ENCODE measurements at places on chromosomes 11 and 22.

DNA sequence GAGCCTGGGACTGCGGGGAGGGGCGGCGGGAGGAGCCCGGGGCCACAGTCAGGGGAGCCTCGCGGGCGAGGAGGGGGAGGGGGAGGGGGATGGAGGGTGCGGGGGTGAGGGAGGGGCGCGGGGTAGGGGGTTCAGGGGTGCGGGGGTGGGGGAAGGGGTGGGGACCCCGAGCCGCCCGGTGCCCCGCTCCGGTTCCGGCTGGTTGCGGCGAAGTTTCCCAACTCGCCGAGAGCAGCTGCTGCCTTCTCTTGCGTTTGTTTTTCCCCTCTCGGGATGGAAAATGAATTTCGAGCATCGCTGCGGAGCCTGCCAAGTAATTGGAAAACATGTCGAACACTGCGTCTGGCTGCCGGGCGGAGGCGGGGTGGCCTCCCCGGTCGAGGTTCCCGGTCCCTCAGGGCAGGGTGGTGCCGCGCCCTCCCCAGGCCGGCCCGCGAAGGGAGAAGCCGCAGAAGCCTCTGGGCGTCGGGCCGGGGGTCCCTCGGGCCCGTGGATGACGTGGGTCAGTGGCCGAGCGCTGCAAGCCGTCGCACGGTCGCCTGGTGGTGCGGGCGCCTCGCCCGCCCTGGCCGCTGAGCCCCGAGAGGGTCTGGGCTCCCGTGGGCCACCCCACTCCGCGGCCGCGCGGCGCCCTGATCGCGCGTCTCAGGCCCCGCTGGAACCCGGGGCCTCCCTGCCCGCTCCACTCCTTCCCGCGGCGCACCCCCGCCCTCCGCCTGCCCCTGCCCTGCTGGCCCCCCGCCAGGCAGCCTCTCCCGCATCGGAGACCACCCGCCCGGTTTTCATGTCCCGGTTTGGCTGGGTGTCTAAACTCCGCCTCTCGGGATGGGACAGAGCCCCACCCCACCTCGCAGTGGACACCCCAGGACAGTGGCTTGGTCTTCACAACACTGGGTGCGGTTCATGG lies 12.1 kb downstream of the SPATA19 start:
- DNase-seq, result no peak

DNA sequence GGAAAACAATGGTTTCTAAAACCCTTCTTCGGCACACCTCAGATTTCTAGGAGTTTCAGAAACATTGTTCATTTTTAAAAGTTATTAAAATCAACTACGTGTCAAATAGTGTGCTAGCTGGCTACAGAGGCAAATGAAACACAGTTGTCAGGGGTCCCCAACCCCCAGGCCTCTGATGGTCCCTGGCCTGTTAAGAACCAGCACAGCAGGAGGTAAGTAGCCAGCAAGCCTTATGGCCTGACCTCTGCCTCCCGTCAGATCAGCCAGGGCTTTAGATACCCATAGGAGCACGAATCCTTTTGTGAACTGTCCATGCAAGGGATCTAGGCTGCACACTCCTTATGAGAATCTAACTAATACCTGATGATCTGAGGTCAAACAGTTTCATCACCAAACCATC lies 648.2 kb downstream of the FAM181B start:
- no peak for DNase-seq

DNA sequence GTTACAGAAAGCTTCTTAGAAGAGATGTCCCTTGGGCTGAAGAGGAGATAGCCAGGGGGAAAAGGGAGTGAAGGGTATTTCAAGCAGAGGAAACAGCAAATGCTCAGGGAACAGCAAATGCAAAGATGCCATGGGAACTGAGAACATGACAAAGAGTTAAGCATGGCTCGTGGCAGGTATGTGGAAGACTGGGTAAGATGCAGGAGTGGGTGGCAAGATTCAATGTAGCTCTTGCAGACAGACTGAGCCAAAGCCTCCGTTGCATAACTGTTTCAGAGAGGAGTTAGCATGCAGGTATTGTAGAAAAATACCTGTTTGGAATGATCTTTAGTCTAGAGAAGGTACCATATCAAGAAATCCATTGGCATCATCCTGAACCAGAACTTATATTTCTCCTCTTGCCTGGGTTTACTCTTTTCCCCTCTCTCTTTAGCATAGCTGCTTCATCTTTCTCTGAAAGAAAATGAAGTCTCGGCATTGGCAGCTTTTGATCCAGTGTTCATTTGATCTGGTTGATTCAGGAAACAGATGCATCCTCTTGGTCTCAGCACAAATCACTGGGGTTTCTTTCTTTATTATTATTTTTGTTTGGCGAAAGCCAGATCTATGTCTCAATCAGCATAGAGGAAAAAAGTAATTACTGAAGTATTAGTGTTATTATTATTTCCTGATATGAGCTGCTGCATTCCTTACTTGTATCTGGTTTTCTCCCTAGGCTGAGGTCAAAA lies 41.7 kb upstream of the NUP160 start:
- DNase-seq, result no peak

DNA sequence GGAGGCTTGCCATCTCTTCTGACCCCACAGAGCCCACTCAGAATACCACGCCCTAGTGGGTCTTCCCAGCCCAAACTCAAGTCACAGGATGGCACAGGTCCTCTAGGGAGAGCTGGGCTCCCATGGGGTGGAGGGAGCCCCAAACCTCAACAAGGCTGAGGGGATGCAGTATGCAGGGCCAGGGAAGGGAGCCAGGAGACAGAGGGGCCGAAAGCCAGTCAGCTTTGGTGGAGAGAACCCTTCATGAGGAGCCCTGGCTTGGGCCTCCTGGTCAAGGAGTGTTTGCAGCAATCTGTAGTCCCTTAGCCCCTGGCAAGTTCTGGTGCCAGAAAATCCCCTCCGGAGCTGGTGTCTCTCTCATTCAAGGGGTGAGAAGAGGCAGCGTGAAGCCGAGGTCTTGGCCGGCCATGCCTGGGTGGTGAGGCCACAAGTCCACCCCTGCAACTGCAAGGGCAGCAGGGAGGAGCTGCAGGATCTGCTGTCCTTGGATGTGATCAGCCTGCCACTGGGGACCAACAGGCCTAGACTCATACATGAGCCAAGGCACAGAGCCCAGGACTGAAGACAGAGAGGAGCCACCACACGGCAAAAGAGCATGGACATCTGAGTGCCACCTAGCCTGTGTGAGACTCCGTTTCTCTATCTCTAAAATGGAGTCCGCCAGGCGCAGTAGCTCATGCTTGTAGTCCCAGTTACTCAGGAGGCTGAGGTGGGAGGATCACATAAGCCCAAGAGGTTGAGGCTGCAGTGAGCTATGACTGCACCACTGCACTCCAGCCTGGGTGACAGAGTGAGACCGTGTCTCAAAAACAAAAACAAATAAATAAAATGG lies 24.1 kb downstream of the NEAT1 start:
- DNase-seq, result no peak

DNA sequence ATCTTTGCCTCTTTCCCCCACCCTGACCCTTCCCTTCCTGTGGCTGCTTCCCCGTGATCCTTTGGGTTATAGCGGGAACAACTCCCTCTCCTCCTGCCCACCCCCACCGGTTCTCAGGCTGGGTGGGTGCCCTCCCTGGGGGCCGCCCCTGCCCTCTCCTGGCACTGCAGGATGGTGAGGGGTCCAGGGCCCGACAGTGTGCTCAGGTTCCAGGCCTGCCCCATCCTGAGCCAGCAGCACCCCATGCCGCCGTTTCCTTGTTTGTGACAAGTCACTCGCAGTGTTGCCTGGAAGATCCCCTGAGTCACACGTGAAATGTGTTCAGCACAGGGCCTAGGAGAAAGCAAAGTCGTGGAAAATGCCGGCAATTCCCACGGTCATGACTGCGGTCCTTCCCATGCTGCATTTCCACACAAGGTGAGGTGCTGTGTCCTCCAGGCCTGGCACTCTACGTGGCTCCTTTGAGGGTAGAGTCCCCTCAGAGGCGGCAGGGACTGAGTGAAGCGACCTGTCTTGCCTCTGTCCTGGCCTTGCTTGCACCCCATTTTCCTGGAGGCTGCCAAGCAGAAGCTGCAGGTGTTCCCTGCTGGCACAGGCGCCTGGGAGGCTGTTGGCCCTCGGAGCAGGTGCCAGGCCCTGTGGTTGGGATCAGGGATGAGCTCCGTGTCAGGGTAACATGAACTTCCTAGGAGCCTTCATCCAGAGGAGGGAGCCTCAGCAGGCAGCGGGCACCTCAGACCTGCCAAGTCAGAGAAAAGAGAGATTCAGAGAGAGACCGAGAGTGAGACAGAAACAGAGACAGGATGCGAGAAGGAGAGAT lies 80.5 kb upstream of the LINC01488 start:
- no peak for DNase-seq

GRCh38 chr22:40741116-40741515 lies 61.8 kb downstream of the MCHR1 start:
- no peak for DNase-seq

DNA sequence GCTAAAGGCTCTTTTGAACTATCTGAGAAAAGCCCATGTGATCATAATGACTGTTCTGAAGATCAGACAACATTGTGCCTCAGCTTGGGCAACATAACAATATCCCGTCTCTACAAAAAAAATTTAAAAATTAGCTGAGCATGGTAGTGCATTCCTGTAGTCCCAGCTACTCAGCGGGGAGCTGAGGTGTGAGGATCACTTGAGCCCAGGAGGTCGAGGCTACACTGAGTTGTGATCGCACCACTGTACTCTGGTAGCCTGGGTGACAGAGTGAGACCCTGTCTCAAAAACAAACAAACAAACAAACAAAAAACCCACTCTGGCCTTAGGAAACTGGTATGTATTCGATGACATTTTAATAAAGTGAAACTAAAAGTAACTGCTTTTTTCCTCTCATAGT lies 1526.8 kb upstream of the TENM4 start:
- DNase-seq, result no peak

DNA sequence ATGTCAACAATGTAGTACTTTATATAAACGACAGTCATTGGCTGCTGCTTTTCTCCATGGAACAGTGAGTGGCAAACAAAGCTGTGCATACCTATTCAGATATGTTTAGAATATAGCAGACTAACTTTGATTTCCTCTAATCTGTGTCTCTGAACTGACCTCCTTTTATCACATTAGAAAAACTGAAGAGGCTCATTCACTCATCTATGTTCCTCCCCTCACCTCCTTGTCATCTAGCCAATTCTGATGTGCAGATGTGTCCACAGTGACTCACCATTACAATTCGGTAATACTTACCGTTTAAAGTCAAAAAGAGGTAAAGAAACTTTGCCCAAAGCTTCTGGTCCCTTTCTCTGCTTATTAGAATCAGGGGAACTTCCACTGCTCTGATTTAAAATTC lies 51.5 kb upstream of the RPS13 start:
- no peak for DNase-seq

DNA sequence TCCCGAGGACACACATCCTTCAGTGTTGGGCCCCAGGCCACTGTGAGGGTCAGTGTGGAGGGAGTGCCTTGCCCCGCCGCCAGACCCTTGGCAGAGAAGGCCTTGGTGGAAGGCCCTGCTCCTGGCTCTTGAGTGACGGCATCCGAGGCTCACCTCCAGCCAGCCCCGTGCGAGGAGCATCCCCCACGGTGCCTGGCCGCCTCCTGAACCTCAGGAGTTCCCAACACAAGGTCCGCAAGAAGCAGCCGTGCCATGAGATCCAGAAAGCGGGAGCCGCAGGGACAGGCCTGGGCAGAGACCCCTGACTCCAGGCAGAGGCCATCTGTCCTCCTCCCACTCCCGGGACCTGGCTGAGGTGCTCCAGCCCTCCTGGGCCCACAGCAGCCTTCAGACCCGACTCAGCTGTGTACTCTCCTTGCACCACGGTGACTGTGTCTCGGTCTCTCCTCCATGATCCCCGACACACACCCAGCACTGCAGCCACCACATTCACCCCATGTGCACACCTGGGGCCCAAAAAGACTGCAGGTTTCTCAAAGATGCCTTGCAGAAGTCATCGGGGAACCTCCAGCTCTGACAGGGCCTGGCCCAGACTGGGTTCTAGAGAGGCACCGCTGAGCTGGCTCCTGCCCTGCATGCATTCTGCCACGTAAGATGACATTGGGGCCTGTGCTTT lies 870.2 kb downstream of the BRD1 start:
- no peak for DNase-seq

- DNase-seq, result no peak
Observed at GRCh38 chr22:40308999-40309573, 37.2 kb upstream of the ADSL start.

GRCh38 chr11:111606986-111607385 lies 4.7 kb downstream of the SIK2 start:
- DNase-seq, result no peak

DNA sequence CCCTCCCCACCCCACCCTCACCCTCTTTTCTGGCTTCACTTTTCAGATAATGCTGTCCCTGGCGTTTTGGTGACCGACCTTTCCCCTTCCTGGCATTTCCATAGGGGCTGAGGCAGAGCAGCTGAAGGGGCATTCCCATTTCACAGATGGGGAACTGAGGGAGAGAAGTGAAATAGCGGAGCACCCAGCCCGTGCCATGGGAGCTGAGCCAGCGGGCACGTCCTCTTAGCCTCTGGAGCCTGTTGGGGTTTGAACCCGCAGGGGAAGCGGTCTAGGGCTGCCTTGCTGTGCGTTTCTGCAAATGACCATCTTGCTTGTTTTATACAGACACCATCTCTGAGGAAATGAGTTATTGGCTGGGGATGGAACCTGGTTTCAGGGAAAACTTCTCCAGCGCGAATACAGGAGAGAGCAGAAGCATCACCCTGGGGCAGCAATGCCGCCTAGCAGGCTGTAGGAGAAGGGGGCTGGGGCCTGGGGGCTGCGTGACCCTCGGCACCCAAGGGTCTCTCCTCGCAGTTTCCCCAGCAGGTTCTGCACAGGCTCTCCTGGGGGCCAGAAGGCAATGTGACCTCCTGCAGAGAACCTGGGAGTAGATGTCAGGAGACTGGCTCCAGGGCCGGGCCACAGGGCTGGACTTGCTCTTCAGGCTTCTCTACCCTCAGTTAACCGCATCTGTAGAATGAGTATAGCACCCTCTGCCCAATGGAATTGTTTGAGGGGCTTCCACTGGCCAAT lies 1.5 kb downstream of the PTPRJ start:
- DNase-seq, result peak; percentile 19

DNA sequence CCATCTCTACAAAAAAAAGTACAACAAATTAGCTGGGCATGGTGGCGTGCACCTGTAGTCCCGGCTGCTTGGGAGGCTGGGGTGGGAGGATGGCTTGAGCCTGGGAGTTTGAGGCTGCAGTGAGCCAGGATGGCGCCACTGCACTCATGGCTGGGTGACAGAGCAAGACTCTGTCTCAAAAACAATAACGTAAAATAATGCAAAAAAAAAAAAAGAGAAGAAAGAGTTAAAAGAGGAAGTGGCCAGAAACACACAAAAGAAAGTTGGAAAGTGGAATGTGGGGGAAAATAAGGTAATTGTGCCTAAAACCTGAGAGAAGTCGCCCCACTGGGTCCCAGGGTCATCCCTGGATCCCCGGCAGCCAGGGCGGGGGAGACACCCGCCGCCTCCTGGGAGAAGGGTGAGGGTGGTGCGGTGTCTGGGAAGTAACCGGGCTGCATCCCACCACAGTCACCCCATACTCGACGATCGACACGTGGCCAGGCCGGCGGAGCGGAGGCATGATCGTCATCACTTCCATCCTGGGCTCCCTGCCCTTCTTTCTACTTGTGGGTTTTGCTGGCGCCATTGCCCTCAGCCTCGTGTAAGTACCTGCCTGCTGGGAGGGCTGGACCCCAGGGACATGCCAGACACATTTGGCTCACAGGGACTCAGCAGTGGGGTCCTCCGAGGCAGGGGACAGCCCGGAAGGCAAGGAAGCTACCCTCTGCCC lies 8.1 kb downstream of the UPK3A start:
- no peak for DNase-seq

- DNase-seq, result peak; percentile 10
Observed at GRCh38 chr11:9535189-9535781, 38.2 kb upstream of the WEE1 start.

GRCh38 chr11:69869311-69869939 lies 50.2 kb upstream of the FGF3 start:
- DNase-seq, result no peak

GRCh38 chr11:64090806-64091516 lies 55.2 kb downstream of the FLRT1 start:
- no peak for DNase-seq

- no peak for DNase-seq
Observed at GRCh38 chr11:18736590-18737148, 10.7 kb upstream of the IGSF22 start.
